ENCODE measurements at places on chromosomes 2 and 18.

DNA sequence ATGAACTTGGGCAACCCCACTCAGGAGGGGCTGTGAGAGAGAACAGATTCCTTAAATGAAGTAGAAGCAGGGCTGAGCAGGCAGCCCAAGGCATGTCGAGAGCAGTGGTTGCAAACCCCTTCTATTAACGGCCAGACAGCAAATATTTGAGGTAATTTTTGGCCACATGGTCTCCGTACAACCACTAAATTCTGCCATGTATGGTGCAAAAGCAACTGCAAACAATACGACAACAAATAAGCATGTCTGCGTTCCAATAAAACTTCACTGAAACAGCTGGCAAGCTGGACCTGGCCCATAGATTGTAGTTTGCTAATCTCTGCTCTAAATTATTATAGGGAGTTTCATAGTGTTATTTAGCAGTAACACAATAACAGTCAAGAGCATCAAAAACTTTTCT is 217.0 kb upstream of the ZNF521 start:
- DNase-seq, result no peak

GRCh38 chr2:151805343-151805742 is 22.9 kb downstream of the ARL5A start:
- no peak for DNase-seq

- no peak for DNase-seq
These were observed 41.6 kb downstream of the KCNE4 start for GRCh38 chr2:223093436-223094241.

- no peak for DNase-seq
These were observed 1.3 kb upstream of the ACOXL start for GRCh38 chr2:110731064-110731463.

Data from GOT3 (cell line).